Activated CD4-positive, alpha-beta T cell treated with anti-CD3 and anti-CD28 coated beads for 48 hours (primary cell): ENCODE measurements at places on chromosomes 3 and 15.

DNA sequence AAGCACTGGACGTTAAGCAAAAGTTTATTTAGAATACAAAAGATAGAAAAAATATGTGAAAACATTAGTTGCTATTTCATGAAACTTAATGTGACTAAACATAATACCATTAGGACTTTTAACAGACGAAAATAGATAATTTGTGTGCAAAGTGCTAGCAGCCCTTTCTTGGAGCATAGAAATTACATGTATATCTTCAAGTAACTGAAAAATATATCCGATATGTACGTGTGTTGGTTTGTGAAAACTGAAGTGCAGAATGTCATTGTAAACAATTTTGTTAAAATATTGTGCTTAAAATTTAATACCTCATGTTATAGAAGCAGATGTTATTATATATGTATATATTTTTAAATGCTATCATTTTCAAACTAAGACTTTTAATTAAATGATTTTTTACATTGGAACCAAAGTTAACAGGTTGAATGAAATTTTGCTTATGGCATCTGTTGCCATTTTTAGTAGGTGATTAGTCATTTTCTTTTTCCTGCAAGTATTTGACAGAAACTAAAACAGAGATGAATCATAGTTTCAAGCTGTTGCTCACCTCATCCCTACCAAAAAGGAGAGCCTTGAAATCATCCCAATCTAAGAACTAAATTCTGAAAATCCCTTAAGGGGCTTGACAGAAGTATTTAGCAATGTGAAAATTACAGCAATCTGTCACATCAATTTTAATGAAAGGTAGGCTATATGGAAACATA lies 334.8 kb downstream of the NAALADL2 start:
- no peak for DNase-seq

DNA sequence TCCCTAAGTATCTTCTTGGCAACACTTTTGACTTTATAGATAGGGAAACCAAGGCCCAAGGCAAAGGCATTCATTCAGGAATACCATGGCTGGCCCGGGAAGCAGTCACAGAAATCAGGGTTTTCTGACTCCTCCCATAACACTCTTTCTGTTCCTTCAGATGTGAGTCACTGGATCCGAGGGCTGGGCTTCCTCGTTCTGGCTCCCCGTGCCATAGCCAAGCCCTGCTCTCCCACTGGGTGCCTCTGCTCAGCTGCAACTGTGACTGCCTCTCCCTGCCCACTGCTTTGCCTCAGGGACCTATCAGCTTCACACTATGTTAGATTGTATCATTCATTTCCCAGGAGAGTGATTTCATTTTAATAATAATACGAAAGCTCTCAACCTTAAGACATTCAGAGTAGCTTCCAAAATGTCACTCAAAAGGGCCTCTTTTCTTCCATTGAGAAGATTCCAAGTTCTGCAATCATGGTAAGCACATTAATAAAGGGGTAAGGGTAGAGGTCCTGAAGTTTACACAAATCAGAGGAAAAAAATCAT lies 50.2 kb downstream of the GABRB3 start:
- no peak for DNase-seq

GRCh38 chr15:67607959-67608637 lies 65.6 kb downstream of the MAP2K5 start:
- DNase-seq: no peak

DNA sequence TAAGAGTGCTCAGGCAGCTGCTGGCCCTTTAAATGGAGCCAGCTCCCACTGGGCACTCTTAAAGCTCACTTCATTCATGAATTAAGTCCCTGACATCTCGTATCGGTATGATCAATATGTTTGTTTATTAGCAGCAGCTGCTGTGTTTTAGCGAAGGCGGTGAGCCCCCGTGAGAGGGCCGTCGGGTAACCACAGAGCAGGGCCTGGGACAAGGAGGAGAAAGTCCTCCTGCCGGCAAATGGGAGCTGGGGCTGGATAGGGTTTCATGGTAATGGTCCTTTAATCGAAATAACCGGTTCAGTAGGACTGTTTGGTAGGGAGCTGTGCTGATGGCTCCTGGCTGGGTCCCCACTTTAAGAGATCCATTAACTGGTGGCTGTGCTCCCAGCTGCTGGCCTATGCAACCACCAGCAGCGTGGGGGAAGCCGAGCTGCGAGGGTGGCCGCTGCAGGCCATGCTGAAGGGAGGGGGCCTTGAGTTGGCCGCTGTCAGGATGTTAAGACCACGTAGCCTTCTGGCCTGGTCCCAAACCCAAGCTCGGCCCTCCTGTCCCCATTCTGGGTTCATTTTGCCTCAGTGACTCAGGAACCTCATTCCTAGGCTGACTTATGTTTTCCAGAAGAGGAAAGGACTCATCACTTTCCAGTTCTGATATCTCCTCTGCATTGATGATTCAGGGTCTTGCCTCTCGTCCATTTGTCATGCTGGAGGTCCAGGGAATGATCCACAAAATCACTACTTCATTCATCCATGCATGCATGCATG lies 67.6 kb upstream of the NTRK3 start:
- no peak for DNase-seq
